Endothelial cell (in vitro differentiated cells): ENCODE measurements at places on chromosomes 13 and 19.

DNA sequence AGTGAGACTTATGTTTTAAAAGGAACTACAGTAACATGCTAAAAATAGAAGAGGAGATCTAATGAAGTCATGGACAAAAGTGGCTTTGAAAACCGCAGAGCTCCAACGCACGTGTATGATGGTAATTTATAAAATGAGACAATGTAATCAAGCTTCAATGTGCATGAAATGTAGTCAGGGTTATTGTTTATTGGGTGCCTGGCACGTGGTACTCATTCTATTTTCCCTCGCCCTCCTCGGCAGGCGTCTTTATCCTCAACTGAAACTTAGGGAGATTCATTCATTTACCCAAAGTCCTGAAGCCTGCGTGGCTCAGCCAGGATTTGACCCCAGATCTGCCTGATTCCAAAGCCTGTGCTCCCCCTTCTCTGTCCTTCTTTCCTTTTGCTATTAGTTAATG, 79.8 kb downstream of the CHST8 start:
- DNase-seq, result no peak

DNA sequence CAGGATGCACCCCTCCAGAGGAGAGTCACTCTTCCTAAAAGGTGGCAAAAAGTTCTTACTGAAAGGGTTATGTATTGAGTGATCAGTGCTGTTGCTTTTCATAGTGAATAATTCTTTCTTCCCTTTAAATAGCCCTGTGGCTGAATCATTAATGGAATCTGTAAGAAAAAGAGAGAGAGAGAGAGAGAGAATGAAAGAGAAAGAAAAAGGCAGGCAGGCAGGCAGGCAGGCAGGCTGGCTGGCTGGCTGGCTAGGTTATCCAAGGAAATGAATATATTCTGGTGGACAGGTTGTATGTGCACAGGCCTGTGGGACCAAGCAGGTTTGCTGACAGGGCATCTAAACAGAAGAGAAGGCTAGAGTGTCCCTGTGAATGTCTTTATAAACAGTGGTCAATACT, 100.5 kb downstream of the DLEU7 start:
- no peak for DNase-seq

DNA sequence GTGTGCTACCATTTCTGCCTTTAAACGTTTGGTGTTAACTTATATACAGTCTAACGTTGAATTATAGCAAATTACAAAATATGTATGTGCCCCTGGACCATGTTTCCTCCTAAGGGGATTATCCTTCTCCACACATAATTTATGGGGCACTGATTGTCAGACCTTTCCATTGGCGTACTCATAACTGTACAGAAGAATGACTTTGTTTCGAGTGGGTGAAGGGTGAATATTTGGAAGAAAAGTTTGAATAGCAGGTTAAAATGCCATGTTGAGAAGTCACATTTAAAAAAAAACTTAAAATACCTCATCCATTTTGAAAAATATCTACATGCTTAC, 58.8 kb downstream of the SLC10A2 start:
- DNase-seq, result no peak

DNA sequence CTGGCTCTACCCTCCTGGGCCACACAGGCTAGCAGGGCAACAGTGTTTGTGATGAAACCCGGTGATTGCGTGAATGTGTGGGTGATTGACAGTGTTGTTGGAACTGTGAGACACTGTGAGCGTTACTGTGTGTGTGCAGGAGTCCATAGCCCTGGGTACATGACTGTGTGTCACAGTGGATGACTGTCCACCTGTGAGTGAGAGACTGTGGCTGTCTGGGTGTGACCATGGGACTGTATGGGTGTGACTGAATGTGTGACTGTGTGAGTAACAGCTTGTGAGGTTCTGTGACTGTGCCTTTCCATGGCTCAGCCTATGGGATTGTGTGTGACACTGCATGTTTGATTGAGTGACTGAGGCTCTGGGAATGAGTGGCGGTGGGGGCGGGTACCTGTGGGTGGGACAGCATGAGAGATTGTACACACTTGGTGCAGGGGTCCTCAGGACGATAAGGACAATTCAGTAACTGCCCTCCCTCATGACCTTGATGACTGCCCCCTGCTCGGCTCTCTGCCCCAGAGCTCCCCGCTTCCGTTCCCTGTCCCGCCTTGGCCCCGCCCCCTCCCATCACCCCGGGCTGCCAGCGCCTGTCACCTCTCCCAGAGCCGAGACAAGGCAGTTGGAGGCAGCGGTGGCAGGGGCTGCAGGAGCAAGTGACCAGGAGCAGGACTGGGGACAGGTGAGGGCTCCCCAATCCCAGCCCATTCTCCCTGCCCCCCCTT, at the start of gene GIPR:
TSS of gene GIPR (plus strand) at position 602 of the 722 bp plus-strand sequence. CDS start 1,300 bp downstream, outside the sequence.
- no peak for DNase-seq

DNA sequence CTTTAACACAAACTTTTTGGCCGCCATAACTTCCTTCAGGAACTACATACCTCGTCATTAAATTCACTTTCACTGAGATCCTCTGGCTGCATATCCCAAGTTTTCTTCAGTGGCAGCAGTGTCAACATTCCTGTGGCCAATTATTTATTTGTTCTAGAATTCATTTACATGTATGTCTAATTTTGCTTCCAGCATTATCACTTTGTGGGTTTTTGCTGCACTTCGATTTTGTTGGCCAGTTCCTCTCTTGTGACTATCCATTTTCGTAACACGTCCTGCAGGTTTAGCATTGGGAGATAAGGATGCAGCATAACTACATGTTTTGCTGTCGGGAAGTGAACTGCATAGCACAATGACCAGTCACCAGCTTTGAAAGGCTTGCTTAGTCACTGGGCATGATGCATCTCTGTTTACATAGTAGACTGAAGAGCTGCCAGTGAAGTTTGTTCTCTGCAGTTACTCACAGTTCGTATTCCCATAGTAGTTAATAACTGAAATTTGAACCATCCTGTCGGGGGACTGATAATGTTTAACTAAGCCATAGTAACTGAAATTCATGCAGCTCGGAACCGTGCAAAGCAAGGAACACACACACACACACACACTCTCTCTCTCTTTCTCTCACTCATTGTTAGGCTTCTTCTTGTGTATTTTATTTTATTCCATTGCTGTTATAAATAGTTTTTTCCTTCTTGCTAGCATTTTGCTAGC, 28.3 kb downstream of the ZNF507 start:
- no peak for DNase-seq

- no peak for DNase-seq
Observed at GRCh38 chr19:32448026-32448425, 42.5 kb downstream of the DPY19L3 start.

DNA sequence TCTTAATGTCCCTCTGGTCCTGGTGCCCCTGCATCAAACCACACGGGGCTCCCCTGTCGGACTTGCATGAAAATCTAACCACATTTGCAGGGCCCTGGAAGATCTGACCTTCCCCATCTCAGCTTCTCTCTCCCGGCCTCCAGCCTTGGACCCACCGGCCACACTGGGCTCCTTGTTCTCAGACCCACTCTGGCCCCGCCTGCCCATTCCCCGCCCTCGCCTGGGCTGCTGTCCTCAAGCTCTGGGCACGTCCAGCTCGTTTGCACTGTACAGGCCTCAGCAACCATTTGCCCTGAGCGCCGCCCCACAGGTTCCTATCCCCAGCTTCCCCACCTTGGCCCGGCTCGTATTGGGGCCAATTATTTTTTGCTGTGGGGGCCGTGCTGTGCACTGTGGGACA, 10.5 kb downstream of the MYO9B start:
- no peak for DNase-seq

- DNase-seq, result no peak
Observed at GRCh38 chr13:111955412-111956065, 111.4 kb upstream of the SOX1 start.

GRCh38 chr13:110479648-110480047, 81.9 kb downstream of the RAB20 start:
- no peak for DNase-seq
